PC-9 (cell line): ENCODE measurements at places on chromosomes 7 and 10. TPM values are rescaled to one million over a fixed set of nuclear protein-coding genes. Genes with fewer than 3 reads are reported as not detected.
A peak's percentile ranks its signal among the peaks of the same experiment; 100 is the strongest.

- DNase-seq: peak; percentile 59
These were observed 117.4 kb downstream of the CABCOCO1 start for GRCh38 chr10:61779950-61780659.

DNA sequence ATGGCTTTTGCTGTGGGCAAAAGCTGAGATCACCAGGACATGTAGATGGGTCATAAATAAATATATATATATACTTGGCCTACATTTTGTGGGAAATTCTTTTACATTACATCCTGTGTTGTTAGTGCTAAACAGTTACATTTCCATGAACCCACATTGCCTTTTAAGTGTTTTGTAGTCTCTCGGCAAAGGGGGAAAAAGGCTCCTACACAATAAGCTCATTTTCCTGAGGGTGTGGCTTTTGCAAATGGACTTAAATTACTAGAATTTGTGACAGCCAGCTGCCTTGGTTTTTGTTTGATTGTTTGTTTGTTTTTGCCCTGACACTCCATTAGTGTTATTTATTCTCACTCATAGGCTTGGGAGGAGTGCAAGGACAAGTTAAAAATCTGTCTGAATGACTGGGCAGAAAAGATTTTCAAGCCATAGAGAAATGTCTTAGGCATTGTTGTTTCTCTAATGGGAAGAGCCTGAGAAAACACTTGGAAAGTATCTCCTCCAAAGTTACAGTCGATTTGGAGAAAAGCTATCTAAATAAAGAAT is 128.8 kb downstream of the DGKB start:
- DNase-seq: no peak

DNA sequence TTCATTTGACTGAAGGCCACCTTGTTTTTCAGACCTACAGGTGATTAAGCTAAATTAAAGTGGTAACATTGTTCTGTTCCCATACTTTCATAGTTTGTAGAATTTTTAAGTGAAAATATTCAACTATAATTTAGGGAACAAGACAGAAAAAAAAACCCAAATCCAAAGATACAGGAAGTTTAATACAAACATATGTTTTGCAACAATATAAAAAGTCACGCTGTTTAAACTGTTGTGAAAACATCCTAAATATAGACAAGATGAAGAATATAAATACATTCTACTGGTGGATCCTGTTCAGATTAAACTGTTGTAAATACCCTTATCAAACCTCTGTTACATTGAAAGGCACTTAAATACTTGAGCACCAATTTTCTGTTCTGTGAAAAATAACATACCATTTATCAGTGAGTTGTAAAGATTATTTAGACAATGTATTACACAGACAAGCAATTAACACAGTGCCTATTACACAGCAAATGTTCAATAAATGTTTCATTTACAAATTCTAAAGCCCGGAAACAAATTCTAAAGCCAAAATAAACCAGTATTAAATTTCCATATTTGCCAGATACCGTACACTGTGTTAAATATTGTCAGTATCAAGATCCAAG is 14.2 kb downstream of the ASZ1 start:
- no peak for DNase-seq

Gene AKR1C2
- total RNA-seq: 1,997 and 2,032 TPM in 2 replicates

Gene PDGFA
- total RNA-seq: 23.6 and 32.5 TPM in 2 replicates
